Bronchial smooth muscle cell (primary cell): ENCODE measurements at places on chromosomes 7 and 10. TPM values are rescaled to one million over a fixed set of nuclear protein-coding genes. Genes with fewer than 3 reads are reported as not detected.

The PPP1R17 gene
- total RNA-seq: under 0.01 TPM in 1 of 2 replicates, not detected in the other

The NME8 gene
- not detected in 2 replicates for total RNA-seq

The MAGI2 gene
- 8.8 and 12.8 TPM in 2 replicates for total RNA-seq

The AS3MT gene
- total RNA-seq: 4.7 and 8.1 TPM in 2 replicates

The MOGAT3 gene
- total RNA-seq: not detected in 2 replicates

The CHST12 gene
- 2.7 and 4.1 TPM in 2 replicates for total RNA-seq

The CTAGE4 gene
- total RNA-seq: 0.09 and 0.32 TPM in 2 replicates

The CYP26A1 gene
- total RNA-seq: not detected in 2 replicates

The NPSR1 gene
- not detected in 2 replicates for total RNA-seq

The DYDC2 gene
- total RNA-seq: under 0.01 TPM in 1 of 2 replicates, not detected in the other

The C10orf67 gene
- total RNA-seq: under 0.01 TPM in 1 of 2 replicates, not detected in the other

The ANKMY2 gene
- 32.2 and 33.2 TPM in 2 replicates for total RNA-seq

The TEX36 gene
- total RNA-seq: 0.16 TPM in 1 of 2 replicates, not detected in the other

The NODAL gene
- total RNA-seq: not detected in 2 replicates

The TRIM73 gene
- 0.94 and 1.1 TPM in 2 replicates for total RNA-seq

The DLG5 gene
- 33.9 and 46.0 TPM in 2 replicates for total RNA-seq

The PPP1R3A gene
- under 0.01 TPM in 1 of 2 replicates, not detected in the other for total RNA-seq

The LAMB1 gene
- 684 and 845 TPM in 2 replicates for total RNA-seq

The CFAP70 gene
- total RNA-seq: 1.4 and 2.1 TPM in 2 replicates

The PSD gene
- 8.4 and 14.3 TPM in 2 replicates for total RNA-seq

The CALY gene
- 0.16 TPM in 1 of 2 replicates, not detected in the other for total RNA-seq

The NANOS1 gene
- total RNA-seq: 0.09 and 0.32 TPM in 2 replicates

The PRR15 gene
- 0.16 TPM in 1 of 2 replicates, not detected in the other for total RNA-seq

The EN2 gene
- under 0.01 TPM in 1 of 2 replicates, not detected in the other for total RNA-seq

The UNC5B gene
- 3.9 and 11.4 TPM in 2 replicates for total RNA-seq

The GPER1 gene
- total RNA-seq: 2.1 and 3.6 TPM in 2 replicates

The UFSP1 gene
- 2.7 and 5.4 TPM in 2 replicates for total RNA-seq

The BTBD16 gene
- 0.16 TPM in 1 of 2 replicates, not detected in the other for total RNA-seq

The IFRD1 gene
- 41.4 and 46.7 TPM in 2 replicates for total RNA-seq

The NEBL gene
- 0.16 and 0.34 TPM in 2 replicates for total RNA-seq

The PKD1L1 gene
- under 0.01 TPM in 2 replicates for total RNA-seq

The TMUB1 gene
- total RNA-seq: 11.6 and 15.6 TPM in 2 replicates

The NET1 gene
- 16.9 and 28.8 TPM in 2 replicates for total RNA-seq

The NUDT13 gene
- 1.5 and 1.6 TPM in 2 replicates for total RNA-seq

The TMEM140 gene
- total RNA-seq: 12.0 and 14.7 TPM in 2 replicates

The C10orf53 gene
- total RNA-seq: not detected in 2 replicates

The SBDS gene
- total RNA-seq: 62.5 and 63.7 TPM in 2 replicates

The PTN gene
- total RNA-seq: 5.2 and 38.6 TPM in 2 replicates

The SHH gene
- not detected in 2 replicates for total RNA-seq

The SPDYE2 gene
- total RNA-seq: not detected in 2 replicates

The CALML5 gene
- total RNA-seq: 0.17 TPM in 1 of 2 replicates, not detected in the other

The VGF gene
- 0.32 TPM in 1 of 2 replicates, not detected in the other for total RNA-seq

The NPY4R2 gene
- not detected in 2 replicates for total RNA-seq

The CELF2 gene
- total RNA-seq: 3.8 and 4.4 TPM in 2 replicates

The KAT6B gene
- 22.8 and 26.5 TPM in 2 replicates for total RNA-seq

The ST8SIA6 gene
- under 0.01 TPM in 1 of 2 replicates, not detected in the other for total RNA-seq

The WDR86 gene
- 0.95 and 3.8 TPM in 2 replicates for total RNA-seq

The CDNF gene
- 1.5 and 3.0 TPM in 2 replicates for total RNA-seq

The PLAU gene
- total RNA-seq: 16.7 and 63.4 TPM in 2 replicates

The HOXA5 gene
- 10.3 and 26.0 TPM in 2 replicates for total RNA-seq

The DGKB gene
- under 0.01 TPM in 1 of 2 replicates, not detected in the other for total RNA-seq

The SLC26A3 gene
- not detected in 2 replicates for total RNA-seq

The SPAG6 gene
- total RNA-seq: not detected in 2 replicates

The NSUN6 gene
- 9.0 and 13.5 TPM in 2 replicates for total RNA-seq

The KLHDC10 gene
- 22.5 and 31.3 TPM in 2 replicates for total RNA-seq

The ATOH7 gene
- not detected in 2 replicates for total RNA-seq

The SFXN2 gene
- total RNA-seq: 2.2 and 4.3 TPM in 2 replicates

The SSC4D gene
- total RNA-seq: 0.43 and 0.47 TPM in 2 replicates
